Lung (tissue), 17 donors: ENCODE measurements at places on chromosomes 1 and 21. TPM values are rescaled to one million over a fixed set of nuclear protein-coding genes. Genes with fewer than 3 reads are reported as not detected.
A peak's percentile ranks its signal among the peaks of the same experiment; 100 is the strongest.

GRCh38 chr21:23455676-23456075 lies 2151.6 kb downstream of the MRPL39 start:
- H3K27ac ChIP-seq: no peak overlapping the region
- H3K4me3 ChIP-seq: no peak overlapping the region
- DNase-seq: no peak
- H3K36me3 ChIP-seq: no peaks in the 10 kb centered on the region
- H3K27me3 ChIP-seq: no peaks in the 10 kb centered on the region
- no peaks in the 10 kb centered on the region for H3K4me1 ChIP-seq

DNA sequence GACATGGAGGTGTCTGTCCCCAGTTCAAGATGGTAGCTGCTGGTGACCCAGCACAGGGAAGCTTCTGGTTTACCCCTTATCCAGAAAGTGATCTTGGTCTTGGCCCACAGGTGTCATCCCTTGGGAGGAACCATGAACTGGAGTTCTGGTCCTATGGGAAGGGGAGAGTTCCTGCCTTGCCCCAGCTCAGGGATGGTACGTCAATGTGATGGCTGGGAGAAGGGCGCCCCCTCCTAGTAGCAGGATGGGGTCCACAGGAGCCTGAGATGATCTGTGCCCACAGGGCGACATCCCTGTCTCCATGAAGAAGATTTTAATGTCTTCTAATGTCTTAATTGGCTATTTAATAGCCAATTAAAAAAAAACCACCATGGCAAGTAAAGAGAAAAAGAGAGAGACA lies 249.8 kb downstream of the SIPA1L2 start:
- no peaks in the 10 kb centered on the region for H3K36me3 ChIP-seq
- no peaks in the 10 kb centered on the region for H3K4me1 ChIP-seq
- no peaks in the 10 kb centered on the region for H3K27me3 ChIP-seq
- H3K27ac ChIP-seq: no peak overlapping the region

DNA sequence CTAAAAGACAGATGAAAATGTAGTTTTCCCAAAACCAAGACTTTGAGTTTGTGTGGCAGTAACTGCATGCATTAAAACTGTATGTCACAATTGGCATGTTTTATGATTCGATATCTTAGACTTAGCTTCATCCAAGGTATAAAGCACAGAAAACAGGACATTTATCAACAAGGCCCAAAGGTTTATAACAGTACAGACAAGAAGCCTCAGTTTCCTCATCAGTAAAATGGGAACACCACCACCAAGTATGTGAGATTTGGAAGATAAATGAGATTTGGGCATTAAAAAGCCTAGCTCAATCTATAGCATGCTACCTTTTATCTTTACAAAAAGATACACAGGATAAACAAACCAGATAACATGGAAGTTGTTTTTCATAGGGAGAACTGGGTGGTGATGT lies 128.5 kb downstream of the DAB1 start:
- no peak overlapping the region for H3K4me3 ChIP-seq
- H3K27me3 ChIP-seq: no peaks in the 10 kb centered on the region
- no peak overlapping the region for H3K27ac ChIP-seq

- no peaks in the 10 kb centered on the region for H3K27me3 ChIP-seq
- no peak for DNase-seq
- no peak overlapping the region for H3K27ac ChIP-seq
Measured at GRCh38 chr1:47752559-47752958, 244.6 kb downstream of the TRABD2B start.

- no peaks in the 10 kb centered on the region for H3K27me3 ChIP-seq
- H3K27ac ChIP-seq: no peak overlapping the region
- no peak for DNase-seq
- no peaks in the 10 kb centered on the region for H3K4me1 ChIP-seq
- H3K36me3 ChIP-seq: no peaks in the 10 kb centered on the region
Measured at GRCh38 chr1:184637664-184638240, 116.9 kb downstream of the EDEM3 start.

- no peaks in the 10 kb centered on the region for H3K36me3 ChIP-seq
- DNase-seq: no peak
- H3K4me3 ChIP-seq: no peak overlapping the region
- H3K27me3 ChIP-seq: no peaks in the 10 kb centered on the region
Measured at GRCh38 chr1:1120096-1120495, 4.2 kb upstream of the C1orf159 start.

DNA sequence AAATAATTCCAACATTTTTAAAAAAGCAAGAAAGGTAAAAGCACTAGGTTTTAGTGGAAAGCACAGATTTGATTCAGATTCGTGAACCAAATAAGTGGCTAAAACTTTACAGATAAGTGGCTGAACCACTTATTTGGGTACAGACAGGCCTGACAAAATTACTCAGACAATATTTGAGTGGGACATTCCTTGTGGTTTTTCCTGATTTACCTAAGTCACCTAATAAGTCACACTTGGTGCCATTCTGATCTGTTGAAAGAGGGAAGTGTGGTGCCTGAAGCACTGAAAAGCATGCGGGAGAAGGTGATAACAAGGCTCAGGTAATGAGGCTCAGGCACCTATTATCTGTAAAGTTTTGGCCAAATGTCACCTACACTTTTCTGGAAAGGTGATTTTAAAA lies 81.6 kb upstream of the CD55 start:
- H3K36me3 ChIP-seq: no peaks in the 10 kb centered on the region
- H3K27me3 ChIP-seq: no peaks in the 10 kb centered on the region
- no peak overlapping the region for H3K4me3 ChIP-seq
- DNase-seq: peak; percentile 24

- no peak overlapping the region for H3K4me3 ChIP-seq
- H3K4me1 ChIP-seq: peaks cover 13% of the 10 kb centered on the region
- no peak overlapping the region for H3K27ac ChIP-seq
- no peaks in the 10 kb centered on the region for H3K36me3 ChIP-seq
- no peaks in the 10 kb centered on the region for H3K27me3 ChIP-seq
Measured at GRCh38 chr1:178964469-178965330, 61.0 kb upstream of the FAM20B start.

- DNase-seq: no peak
- no peak overlapping the region for H3K27ac ChIP-seq
- no peaks in the 10 kb centered on the region for H3K27me3 ChIP-seq
- no peaks in the 10 kb centered on the region for H3K36me3 ChIP-seq
Measured at GRCh38 chr1:228213917-228214808, 6.3 kb downstream of the OBSCN start.

DNA sequence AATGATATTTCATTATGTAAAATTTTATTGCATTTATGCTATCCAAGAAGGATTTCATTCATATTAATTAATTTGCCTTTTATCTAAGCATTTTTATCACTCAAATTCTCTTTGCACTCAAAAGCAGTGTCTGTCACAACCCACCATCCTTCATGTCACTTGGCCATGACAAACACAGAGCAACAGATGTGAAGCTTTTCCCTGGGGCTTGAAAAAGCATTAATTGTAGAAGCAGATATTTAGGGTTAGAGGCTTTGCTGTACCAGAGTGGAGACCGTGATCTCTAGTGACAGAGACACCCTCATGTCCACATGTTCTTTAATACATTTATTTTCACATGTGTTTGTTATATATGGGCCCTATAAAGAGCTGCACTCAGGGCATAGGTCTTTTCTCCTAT lies 230.5 kb downstream of the SPATA17 start:
- no peak overlapping the region for H3K27ac ChIP-seq
- H3K36me3 ChIP-seq: no peaks in the 10 kb centered on the region
- H3K27me3 ChIP-seq: no peaks in the 10 kb centered on the region
- no peak overlapping the region for H3K4me3 ChIP-seq
- DNase-seq: no peak

GRCh38 chr1:3251807-3252428 lies 182.9 kb downstream of the PRDM16 start:
- DNase-seq: no peak
- no peaks in the 10 kb centered on the region for H3K36me3 ChIP-seq
- no peaks in the 10 kb centered on the region for H3K4me1 ChIP-seq
- H3K4me3 ChIP-seq: no peak overlapping the region
- no peak overlapping the region for H3K27ac ChIP-seq

GRCh38 chr1:60864722-60865121 lies 217.6 kb upstream of the NFIA start:
- H3K27ac ChIP-seq: no peak overlapping the region
- H3K27me3 ChIP-seq: no peaks in the 10 kb centered on the region
- H3K4me3 ChIP-seq: no peak overlapping the region
- no peaks in the 10 kb centered on the region for H3K4me1 ChIP-seq
- no peak for DNase-seq

GRCh38 chr1:115320377-115320776 lies 17.7 kb downstream of the NGF start:
- no peaks in the 10 kb centered on the region for H3K36me3 ChIP-seq
- H3K27ac ChIP-seq: no peak overlapping the region
- no peaks in the 10 kb centered on the region for H3K27me3 ChIP-seq
- no peaks in the 10 kb centered on the region for H3K4me1 ChIP-seq

- H3K4me3 ChIP-seq: no peak overlapping the region
- no peak overlapping the region for H3K27ac ChIP-seq
- H3K27me3 ChIP-seq: no peaks in the 10 kb centered on the region
- DNase-seq: no peak
Measured at GRCh38 chr1:34714386-34714785, 40.5 kb upstream of the GJB5 start.

DNA sequence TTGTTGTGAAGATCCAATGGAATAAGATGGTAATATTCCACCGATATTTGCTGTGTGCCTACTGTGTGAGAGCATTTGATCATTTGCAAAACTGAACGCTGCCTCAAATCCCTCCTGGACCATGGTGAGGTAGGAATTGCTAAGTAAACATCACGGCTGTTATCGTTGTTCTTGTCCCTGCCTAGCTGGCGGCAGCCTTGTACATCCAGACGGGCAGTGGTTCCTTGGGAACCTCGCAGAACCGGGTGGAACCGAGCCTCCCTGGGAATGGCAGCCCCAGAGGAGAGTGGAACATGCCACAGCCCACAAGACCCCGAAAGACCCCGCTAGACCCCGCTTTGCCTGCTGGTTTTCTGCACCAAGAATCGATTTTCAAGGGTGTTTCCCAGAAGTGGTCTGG lies 60.9 kb downstream of the TAS1R2 start:
- H3K4me1 ChIP-seq: no peaks in the 10 kb centered on the region
- DNase-seq: no peak
- no peak overlapping the region for H3K27ac ChIP-seq
- no peaks in the 10 kb centered on the region for H3K36me3 ChIP-seq
- H3K27me3 ChIP-seq: no peaks in the 10 kb centered on the region

C1orf122 gene
- 4.7 TPM for total RNA-seq

ALPL gene
- total RNA-seq: 242 TPM

PPM1J gene
- total RNA-seq: 0.64 TPM

FAM72C gene
- 1.5 TPM for total RNA-seq

OR2L2 gene
- total RNA-seq: not detected

RUNX3 gene
- total RNA-seq: 9.0 TPM

LCE1C gene
- total RNA-seq: not detected

MCL1 gene
- 336 TPM for total RNA-seq

TRIM45 gene
- total RNA-seq: 6.0 TPM

KCNT2 gene
- total RNA-seq: 3.0 TPM

BLACAT1 gene
- total RNA-seq: 0.74 TPM

KLF17 gene
- total RNA-seq: 0.28 TPM
